Cerebellum (tissue), 4 donors: ENCODE measurements at places on chromosomes 4 and X. TPM values are rescaled to one million over a fixed set of nuclear protein-coding genes. Genes with fewer than 3 reads are reported as not detected.

Gene SERTM2
- not detected for total RNA-seq

Gene CCSER1
- 200 TPM for total RNA-seq

Gene AMTN
- not detected for total RNA-seq

Gene SMIM31
- total RNA-seq, result not detected

Gene RAB33A
- 13.5 TPM for total RNA-seq

Gene RIPPLY1
- not detected for total RNA-seq

Gene SSX1
- not detected for total RNA-seq

Gene SAT1
- 56.0 TPM for total RNA-seq

Gene SPIN2A
- total RNA-seq, result 1.9 TPM

Gene CNGA1
- total RNA-seq, result 0.18 TPM

Gene SPANXD
- not detected for total RNA-seq

Gene HSFX3
- not detected for total RNA-seq

Gene BMP2K
- 107 TPM for total RNA-seq

Gene SPP1
- total RNA-seq, result 196 TPM

Gene SLC9B1
- 4.3 TPM for total RNA-seq

Gene ADGRG2
- 0.82 TPM for total RNA-seq

Gene MORF4L2
- 207 TPM for total RNA-seq

Gene LNX1
- 17.2 TPM for total RNA-seq

Gene AREG
- total RNA-seq, result not detected

Gene GABRQ
- 1.6 TPM for total RNA-seq

Gene TEX11
- not detected for total RNA-seq

Gene KIF4A
- total RNA-seq, result 5.7 TPM
